T-cell (primary cell): ENCODE measurements at places on chromosomes 3 and 15.
A peak's percentile ranks its signal among the peaks of the same experiment; 100 is the strongest.

GRCh38 chr3:123153125-123154019 is 48.4 kb upstream of the SEC22A start:
- no peak for DNase-seq

DNA sequence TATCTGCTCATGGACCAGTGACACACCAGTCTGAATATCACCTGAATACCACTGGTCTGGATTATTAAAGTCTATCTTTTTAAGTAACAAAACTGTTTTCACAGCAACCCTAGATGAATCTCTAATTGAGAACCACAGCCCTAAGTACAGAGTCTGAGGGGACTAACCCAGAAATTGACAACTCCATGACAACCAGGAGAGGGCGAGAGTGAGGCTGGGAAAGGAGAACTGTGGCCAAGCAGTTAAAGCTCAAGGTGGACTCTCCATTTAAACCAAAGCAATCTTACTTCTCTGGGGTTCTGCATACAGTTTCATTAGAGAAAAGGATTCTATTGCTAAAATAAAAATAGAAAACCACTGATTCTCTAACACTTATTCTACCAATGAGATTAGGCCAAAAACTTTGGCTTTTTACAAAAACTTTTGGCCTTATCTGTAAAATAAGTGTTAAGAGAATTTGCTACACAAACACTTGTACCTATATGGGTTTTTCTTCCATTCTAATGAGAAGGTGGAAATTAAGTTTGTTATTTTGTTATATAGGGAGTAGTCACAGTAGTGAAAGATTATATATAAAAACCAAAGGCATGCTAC is 11.4 kb downstream of the NEK10 start:
- peak; percentile 48 for DNase-seq

DNA sequence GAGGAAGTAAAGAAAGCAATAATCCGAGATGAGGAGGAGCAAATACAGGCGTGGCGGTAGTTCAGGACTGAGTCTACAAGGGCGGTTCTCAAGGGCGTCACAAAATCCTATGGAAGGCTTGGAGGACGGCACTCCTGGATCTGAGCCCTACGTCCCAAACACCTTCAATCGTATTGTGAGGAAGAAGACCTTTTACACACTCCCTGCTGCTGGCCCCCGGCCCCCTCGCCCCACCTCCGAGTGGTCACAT is 747 bp downstream of the PLD1 start:
- no peak for DNase-seq

DNA sequence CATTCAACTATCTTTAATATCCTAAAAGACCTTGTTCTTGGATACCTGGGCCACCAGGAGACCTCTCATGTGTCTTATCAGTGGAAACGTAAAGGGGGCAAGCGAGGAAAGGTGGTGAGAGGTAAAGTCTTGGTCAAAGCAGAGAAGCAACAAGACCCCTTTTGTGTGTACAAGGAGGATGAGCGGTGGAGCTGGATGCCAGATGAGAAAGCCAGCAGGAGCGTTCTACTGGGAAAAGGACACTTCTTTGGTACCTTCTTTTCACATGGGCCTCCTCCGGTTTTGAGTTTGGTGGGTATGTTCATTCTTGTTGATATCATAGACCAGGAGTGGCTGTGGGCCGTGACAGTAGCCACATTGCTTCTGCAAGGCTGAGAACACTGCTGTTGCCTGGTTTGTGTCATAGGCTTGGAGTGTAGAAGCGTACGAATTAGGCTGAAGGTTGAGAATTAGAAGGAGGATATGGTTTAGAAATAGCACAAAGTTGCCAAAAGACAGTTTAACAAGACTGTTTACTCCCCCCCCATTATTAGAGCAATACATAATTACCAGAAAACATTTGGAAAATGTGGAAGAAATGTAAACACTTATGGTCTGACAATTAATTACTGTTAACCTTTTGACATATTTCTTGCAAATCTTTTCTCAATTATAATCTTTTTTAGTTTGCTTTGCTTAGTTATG is 46.8 kb upstream of the VILL start:
- no peak for DNase-seq

DNA sequence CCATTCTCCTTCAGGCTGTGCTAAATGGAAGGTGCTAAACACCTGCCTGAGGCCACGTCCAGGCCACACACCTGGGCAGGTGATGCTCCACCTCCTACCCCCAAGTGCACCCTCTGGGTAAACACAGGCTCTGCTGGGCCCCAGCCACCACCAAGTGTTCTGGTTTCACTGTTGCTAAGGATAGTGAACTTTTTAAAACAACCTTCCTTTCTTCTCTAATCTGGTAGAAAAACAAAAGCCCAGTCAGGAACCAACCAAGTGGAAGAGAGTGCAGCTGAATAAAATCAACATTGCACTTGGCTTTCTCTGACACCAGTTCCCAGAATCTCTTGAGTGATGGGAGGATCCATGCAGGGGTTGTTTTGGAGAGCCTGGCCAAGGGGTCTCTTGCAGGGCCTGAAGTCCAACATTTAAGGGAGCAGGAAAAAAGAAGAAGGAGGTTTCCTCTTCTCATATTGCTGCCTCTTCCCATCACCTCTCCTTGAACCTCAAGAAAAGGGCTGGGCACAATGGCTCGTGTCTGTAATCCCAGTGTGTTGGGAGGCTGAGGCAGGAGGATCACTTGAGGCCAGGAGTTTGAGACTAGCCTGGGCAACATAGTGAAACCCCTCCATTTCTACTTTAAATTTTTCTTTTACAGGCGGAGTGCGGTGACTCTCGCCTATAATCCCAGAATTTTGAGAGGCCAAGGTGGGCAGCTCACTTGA is 26.2 kb upstream of the ATP13A3 start:
- DNase-seq, result no peak

DNA sequence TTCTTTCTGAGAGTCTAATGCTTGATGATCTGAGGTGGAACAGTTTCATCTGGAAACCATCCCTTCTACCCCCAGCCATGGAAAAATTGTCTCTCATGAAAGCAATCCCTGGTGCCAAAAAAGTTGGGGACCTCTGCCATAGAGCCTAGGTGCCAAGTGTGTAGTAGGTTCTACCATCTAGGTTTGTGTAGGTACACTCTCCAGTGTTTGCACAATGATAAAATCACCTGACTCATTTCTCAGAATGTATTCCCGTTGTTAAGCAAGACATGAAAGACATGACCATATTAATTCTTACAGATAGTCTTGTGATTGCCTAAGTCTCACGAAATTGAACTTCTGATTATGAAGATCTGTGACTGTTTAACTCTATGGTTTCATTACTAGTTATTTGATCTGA is 68.6 kb downstream of the KAT2B start:
- DNase-seq, result no peak

DNA sequence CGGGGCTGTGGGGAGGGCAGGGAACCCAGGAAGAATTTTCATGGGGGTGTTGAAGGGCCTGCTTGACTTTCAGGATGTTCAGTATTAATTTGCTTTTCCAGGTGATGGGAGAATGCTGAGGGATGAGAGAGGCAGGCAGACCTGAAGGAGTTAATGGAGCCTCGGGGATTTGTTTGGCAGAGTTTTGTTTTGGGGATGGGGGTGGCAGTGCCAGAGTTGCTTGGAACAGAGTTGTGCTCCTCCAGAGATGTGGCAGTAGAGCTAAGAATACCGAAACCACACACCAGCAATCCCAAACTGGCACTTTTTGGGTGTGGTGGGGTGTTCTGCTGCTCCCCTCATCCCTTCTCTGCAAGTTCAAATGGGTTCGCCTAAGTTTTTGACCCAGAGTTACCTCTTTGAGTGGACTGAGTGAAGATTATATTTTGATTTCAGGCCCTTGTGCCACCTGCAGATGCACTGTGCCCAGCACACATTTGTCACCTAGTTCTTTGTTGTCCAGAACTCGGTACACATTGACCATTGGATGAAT is 1.6 kb downstream of the BOC start:
- no peak for DNase-seq

- peak; percentile 13 for DNase-seq
These were observed 229.7 kb upstream of the TBL1XR1 start for GRCh38 chr3:177426878-177427495.

DNA sequence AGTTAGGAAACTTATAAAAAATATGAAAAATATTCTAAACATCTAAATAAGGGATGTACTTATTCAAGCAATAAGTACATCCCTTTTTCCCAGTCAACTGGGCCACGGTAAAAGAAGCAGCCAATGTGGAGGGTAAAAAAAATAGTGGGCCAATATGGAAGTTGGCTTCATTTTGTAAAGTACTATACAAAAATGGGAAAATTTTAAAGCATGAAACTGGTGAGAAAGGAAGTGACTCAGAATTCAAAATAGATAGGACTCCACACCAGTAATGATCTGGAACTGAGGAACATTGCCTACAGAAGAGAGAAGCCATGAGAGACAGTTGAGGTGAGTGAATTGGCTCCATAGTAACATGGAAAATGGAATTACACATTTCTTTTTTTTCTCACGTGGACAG is 108.9 kb downstream of the FNDC3B start:
- DNase-seq, result no peak

GRCh38 chr15:40591389-40591788 is 2.7 kb upstream of the KNL1 start:
- DNase-seq, result no peak

DNA sequence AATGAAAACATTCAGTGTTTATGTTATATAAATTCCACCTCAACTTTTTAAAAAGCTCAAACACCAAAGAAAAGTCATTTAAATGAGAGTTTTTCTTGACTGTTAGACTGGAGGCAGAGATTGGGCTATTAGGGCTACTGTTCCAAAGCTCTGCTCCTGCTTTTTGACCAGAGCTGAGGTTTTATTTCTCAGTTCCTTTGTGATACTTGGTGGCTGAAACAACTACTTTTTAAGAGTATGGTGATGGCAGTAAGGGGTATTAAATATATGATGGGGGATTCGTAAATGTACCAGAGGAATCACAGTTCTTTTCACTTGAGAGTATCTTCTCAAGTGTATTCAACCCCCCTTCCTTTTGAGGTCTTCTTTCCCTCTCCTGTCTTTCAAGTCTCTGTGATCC is 186.1 kb upstream of the CGNL1 start:
- no peak for DNase-seq

- DNase-seq, result no peak
These were observed 3.6 kb downstream of the CLEC3B start for GRCh38 chr3:45029661-45030060.

DNA sequence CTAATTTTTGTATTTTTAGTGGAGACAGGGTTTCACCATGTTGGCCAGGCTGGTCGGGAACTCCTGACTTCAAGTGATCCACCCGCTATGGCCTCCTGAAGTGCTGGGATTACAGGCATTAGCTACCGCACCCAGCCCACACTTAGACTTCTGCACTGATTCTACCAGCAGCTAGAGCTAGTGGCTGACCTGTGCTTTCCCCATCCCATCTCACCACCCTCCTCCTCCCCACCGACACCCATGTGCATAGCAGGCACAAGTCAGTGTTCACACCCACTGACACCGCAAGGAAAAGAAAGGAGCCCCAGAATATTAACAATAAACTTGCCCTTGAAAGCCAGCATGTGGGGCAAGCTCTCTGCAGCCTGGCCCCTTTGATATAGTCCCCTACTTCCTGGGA is 11.2 kb upstream of the ABTB1 start:
- DNase-seq, result no peak

- DNase-seq, result no peak
These were observed 130.8 kb downstream of the SERPINI1 start for GRCh38 chr3:167866331-167866730.

DNA sequence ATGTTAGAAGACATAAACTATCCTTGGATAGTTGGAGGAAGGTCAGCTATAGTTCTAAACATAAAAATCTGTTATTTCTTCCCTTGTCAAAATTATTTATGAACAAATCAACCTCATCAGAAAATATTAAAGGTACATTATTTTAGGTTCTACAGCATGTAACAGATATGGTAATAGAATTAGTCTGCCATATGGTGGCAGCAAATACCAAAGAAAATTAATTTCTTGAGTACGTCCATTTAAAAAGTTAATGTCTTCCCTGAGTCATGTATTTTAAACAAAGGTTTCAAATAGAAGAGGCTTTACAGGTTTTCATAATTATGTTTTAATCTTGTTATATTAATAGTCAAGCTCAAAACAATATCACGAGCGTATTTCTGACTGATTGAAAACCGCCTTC is 17.9 kb upstream of the ANKRD28 start:
- DNase-seq, result no peak

DNA sequence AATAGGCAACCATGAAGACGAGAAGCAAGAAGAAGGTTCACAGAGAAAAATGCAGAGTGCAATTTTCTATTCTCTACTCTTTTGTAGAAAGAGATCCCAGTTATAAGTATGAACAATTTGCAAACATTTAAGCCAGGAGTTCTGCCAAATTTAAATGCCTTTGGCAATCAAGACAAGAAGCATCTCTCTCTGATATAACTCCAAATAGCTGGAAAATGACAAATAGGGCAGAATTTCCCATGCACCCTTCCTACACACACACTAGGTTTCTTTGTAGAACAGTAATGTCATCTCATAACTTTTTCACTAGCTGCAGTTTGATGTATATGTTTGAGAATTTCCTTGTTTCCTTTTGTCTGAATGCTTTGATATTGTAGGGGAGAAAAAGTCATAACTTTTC is 333.5 kb upstream of the AZI2 start:
- no peak for DNase-seq

DNA sequence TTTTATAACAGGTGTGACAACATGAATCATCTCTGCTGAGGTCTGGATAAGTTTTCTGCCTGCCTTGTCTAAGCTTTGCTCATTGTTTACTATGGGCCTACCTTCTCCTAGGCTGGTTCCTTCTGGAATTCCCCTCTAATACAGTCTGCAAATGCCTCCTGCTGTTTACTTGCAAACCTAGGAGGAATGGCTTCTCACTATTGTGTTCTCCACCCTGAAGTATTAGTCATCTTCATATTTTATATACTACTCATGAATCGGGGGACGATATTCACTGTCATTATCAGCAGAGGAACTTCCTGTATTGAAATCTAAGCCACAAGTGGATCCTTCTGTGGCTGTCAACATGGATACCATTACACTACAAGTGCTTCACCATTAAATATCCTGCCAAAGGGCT is 154.8 kb downstream of the PLCL2 start:
- DNase-seq, result no peak

DNA sequence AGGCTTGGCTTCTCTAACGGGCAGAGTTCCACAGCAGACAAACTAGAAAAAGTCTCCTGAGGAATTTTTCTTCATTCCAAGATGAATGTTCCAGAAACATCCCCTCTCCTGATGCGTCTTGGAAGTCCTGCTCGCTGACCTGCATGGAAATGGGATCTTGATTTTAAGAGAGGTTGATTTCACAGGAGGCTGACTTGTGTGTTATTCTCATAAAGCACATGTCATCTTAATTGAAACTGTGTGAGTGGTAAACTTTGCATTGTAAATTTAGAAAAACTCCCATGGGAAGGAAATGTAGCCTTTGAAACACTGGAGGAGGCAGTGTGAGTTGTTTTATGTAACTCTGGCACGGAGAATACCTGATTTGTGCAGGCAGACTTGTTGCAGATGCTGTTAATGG is 337.8 kb upstream of the NR2E3 start:
- no peak for DNase-seq

- no peak for DNase-seq
These were observed 33.7 kb downstream of the PRR20G start for GRCh38 chr3:127254033-127254644.
